CD8-positive, alpha-beta T cell (primary cell): ENCODE measurements at places on chromosomes 7 and 10.

DNA sequence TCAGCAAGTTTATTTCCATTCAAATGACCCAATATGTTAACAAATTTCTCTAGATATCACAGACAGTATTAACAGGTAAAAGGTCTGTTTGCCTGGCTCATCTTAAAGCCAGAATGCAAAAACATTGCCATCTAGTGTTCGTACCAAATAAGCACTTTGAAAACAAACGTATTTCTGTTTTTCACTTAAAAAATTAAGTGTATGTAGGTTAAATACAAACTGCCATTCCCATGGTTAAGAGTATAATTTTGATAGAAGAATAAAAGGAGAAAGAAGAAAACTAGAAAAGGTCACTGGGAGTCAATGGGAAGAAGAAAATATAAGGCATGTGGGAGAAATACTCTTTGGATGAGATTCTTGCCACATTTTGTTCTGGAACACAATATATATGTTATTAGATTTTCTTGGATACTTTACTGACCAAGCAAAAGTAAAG, 51.0 kb downstream of the ORC5 start:
- no peak for DNase-seq

GRCh38 chr10:121753726-121754476, 155.7 kb upstream of the FGFR2 start:
- DNase-seq = no peak

- peak; percentile 75 for DNase-seq
These were observed 200.3 kb downstream of the PRPF18 start for GRCh38 chr10:13787015-13787421.

DNA sequence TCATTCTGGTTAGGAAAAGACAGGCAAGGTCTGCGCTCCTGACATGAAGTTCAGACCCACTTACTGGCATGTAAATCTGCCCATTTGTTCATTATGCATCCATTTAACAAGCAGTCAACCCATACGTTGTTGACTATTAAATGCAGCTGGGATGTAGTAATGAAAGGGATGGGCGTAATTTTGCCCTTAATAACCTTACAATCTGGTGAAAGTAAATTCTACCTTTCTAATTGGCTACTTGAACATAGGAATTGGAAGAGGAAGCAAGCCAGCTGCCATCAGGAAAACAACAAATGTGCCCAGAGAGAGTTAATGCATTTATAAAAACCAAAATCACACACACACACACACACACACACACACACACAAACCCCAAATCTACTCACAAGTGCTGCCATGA, 170.2 kb upstream of the PITRM1 start:
- DNase-seq = no peak

- no peak for DNase-seq
These were observed 101.0 kb downstream of the HBP1 start for GRCh38 chr7:107269790-107270189.

DNA sequence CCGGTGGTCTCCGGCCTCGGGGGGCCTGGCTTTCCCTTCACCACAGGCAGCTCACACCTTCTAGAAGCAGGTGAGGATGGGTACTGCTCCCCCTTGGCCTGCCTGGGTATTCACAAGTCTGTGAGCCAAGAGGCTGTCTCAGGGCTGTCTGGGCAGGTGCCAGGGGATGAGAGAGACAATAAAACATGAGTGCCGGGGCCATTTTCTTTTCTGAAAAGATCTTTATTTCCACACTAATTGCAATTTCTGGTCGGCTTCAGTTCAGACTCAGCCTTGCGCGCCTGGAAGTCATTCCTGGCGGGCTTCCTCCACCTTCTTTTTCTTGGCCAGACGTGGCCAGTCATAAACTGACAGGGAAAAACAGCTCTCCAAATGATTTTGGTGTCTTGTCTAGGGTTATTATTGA, 171.2 kb downstream of the ARHGAP12 start:
- DNase-seq = peak; percentile 39

DNA sequence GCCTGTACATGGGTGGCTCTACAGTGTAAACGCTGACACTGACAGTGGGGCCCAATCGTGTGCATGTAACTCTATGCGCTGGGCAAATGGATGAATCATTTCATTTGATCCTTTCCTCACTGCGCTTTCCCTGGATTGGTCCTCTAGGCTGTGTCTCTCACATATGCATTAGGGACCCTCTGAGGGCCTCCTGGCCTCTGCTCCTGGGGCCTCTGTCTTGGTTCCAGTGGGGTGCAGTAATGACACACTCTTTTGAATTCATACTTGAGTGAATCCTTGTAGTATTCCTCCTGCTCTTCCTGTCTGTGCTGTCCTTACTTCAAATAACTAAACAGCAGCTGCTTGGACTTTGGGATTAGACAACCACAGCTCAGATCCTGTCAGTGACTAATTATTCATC, 176.5 kb upstream of the ADO start:
- no peak for DNase-seq

DNA sequence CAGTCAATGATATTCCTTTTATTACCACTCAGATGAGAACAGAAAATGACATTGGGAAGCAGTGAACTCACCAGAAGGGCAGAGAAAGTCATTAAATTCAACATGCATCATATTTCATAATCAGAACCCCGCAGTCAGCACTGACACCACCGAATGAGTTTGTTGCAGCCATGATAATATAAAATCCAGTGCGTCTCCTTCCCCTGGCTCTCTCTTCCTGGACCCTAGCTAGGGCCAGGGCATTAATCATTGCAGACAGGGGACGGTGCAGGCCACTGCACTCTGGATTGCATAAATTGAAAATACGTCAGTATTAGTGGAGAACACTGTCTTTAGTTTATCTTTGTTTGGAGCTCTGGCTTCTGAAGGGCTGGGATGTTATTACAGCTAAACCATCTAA, 931.5 kb downstream of the TYW1 start:
- DNase-seq = no peak

- no peak for DNase-seq
These were observed 602.2 kb downstream of the LRMDA start for GRCh38 chr10:76033457-76034196.

DNA sequence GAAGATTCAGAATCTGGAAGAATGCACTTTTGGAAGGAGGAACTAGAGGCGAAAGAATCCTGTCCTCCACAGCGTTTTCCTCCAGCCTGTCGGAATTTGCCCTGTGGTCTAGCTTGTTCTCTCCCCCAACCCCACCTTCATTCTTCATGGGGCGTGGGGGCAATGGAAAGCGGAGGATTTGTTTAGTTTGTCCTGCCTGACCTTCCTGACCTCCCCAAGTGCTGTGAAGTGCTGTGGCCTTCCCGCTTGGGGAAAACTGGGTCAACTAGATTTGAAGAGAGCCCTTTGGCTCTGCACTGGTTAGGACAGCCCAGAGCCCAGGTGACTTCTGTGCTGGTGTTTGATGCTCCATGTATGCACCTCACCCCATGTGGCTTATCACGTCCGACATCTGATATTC, 49.1 kb downstream of the GATA3 start:
- DNase-seq = no peak

DNA sequence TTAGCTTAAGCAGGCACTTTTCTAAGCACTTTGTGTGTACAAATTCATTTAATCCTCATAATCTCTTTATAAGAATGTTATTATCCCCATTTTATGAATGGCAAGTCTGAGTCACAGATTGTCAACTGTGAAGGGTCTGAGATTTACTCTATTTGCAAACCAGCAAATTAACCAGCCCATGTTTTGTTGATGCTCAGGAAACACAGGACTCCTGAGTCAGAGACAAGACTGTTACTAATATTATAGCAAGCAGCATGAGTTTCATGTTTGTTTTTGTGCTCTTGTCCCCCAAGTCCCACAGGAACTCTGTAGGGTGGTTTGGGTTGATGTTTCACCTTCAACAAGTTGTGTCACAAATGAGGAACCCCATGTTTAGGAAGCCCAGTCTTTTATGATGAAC, 182.0 kb upstream of the PPP1R3A start:
- no peak for DNase-seq

DNA sequence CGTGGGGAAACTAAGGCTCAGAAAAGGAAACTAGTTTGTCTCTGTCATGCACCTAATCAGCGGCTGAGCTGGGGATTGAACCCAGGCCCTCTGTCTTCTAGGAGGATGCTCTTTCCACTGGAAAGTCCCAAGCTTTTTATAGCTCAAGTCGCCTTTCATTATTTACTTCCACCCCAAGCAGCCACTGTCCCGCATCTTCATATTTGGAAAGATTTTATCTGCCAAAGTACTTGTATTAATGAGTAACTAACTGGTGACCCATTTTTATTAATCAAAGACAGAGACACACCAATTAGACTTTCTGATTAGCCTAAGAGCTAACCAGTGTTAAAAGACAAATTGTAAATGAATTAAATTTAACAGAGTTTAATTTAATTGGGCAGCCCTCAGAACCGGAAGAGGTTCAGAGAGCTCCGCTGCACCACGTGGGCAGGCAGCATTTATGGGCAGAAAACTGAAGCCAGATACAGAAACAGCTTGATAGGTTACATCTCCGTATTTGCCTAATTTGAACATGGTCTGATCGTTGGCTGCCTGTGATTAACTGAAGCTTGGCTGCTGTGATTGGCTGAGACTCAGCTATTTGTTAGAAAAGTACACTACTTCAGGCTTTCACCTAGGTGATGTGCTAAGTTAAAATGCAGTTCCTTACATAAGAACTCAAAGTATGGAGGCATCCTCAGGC, 78.5 kb upstream of the PDCD4 start:
- DNase-seq = no peak

DNA sequence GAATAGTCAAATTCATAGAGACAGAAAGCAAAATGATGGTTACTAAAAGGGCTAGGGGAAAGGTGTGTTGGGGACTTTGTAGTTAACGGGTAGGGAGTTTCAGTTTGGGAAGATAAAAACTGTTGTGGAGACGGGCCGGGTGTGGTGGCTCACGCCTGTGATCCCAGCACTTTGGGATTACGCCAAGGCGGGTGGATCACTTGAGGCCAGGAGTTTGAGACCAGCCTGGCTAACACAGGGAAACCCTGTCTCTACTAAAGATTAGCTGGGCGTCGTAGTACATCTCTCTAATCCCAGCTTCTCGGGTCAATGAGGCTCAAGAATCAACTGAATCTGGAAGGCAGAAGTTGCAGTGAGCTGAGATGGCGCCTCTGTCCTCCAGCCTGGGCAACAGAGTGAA, 30.8 kb downstream of the KPNA7 start:
- DNase-seq = no peak

- DNase-seq = no peak
These were observed 99.6 kb downstream of the PRPF18 start for GRCh38 chr10:13686331-13686752.

GRCh38 chr10:84391326-84391725, 62.9 kb downstream of the CCSER2 start:
- no peak for DNase-seq
